Breast epithelium (tissue), 4 donors: ENCODE measurements at places on chromosomes 4 and X. TPM values are rescaled to one million over a fixed set of nuclear protein-coding genes. Genes with fewer than 3 reads are reported as not detected.

DNA sequence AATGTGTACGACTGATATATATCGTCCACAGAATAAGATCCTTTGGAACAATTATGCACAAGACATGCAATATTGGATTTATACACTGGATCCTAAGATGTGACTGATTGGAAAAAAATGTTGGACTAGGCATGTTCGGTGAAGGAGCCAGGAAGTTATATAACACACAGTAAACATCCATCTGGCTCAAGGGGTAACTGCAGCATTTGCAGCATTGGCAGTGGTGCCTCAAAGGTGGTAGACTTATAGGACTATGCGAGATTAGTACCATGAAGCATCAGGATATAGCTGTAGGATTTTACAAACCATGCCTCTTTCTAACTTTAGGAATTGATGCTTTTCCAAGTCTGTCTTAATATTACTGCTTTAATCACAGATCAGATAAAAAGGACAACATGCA is 34.3 kb downstream of the MSX1 start:
- no peak for DNase-seq

GRCh38 chrX:68894513-68895340 is 65.9 kb downstream of the EFNB1 start:
- DNase-seq, result peak; percentile 35

Gene MTTP
- not detected for total RNA-seq

- DNase-seq, result no peak
These were observed 37.3 kb upstream of the NMU start for GRCh38 chr4:55673424-55673823.

Gene APELA
- total RNA-seq, result 0.73 TPM

Gene CXCL3
- 0.64 TPM for total RNA-seq

GRCh38 chrX:37474478-37474877 is 97.0 kb upstream of the LANCL3 start:
- DNase-seq, result no peak

- no peak for DNase-seq
These were observed 829.3 kb upstream of the LCORL start for GRCh38 chr4:18850867-18851266.

- no peak for DNase-seq
These were observed 92.3 kb downstream of the SPRY1 start for GRCh38 chr4:123488916-123489315.

GRCh38 chr4:185112104-185112503 is 31.0 kb upstream of the SLC25A4 start:
- no peak for DNase-seq

- DNase-seq, result no peak
These were observed 52.0 kb upstream of the PABPC1L2A start for GRCh38 chrX:73131276-73131675.

DNA sequence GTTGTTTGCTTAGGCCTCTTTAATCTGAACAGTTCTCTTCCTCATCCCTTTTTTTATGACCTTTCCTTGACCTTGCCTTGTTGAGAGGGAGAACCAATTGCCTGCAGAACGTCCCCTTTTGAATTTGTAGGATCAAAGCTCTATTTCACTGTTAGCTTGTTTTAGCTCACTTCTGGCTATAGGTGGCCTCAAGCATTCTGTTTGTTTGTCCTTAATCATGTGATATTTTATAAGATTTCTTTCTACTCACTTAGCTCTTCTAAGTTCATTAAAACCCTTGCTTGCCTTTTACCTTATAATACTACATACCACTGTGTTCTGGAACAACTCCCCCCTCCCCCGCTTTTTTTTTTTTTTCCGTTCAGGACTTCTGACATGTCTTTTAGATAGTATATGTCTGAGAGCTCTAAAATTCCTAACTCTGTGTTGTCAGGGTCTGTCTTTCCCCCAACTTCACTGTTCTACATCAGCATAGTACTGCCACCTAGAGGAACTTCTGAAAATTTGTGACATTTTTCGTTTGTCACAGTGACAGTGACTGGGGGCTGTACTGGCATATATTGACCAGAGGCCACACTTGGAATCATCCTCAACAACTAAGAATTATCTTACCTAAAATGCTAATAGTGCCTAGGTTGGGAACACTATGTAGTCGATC is 128.5 kb downstream of the LARP7 start:
- DNase-seq, result no peak

DNA sequence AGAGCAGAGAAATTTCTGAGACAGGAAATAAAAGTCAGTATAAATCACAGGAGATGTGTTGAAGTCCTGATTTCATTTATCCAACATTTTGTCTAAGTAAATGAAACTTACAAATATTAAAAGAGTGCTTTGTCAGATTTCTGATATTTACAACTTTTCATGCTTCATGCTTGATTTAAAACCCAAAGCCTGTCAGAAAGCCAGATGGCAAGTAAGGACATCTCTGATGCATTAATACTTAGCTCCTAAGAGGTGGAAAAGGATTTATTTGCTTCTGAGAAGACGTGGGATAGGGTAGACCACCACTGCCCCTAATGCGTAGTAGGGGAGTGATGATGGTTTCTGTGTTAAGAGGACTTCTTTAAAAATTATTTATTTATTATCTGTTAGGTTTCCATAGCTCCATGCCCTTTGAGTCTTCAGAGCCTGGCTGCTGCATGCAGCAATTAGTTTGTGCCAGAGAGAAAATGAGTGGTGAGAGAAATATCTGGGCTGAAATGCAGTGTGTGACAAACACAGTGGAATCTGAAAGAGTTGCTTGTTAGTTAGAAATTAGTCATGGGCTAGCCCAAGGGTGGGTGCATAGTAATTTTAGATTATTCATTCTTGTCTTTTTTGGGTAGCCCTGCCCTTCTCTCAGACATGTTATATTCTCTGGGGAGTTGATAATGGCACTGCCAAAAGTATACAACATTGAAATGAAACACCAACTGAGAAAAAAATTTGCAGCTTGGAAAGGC is 333.8 kb downstream of the C4orf33 start:
- DNase-seq, result no peak

DNA sequence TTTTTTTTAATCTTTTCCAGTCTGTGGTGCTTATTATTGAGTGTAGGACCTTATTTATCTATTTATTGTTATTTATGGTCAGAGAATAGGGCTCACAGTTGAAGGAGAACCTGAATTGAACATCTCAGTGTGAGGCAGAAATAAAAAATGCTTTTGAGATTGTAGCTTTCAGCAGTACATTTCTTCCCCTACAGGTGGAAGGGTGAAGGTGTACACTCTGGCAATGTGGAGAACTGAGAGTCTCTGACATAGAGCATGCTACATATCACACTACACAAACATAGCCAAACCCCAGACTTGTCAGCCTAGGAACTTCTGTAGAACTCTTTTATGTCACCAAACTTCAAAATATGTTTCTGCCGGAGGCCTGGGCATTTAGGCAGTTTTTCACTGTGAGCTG is 140.2 kb downstream of the STIM2 start:
- DNase-seq, result no peak

GRCh38 chr4:40550948-40551462 is 78.7 kb downstream of the RBM47 start:
- no peak for DNase-seq

DNA sequence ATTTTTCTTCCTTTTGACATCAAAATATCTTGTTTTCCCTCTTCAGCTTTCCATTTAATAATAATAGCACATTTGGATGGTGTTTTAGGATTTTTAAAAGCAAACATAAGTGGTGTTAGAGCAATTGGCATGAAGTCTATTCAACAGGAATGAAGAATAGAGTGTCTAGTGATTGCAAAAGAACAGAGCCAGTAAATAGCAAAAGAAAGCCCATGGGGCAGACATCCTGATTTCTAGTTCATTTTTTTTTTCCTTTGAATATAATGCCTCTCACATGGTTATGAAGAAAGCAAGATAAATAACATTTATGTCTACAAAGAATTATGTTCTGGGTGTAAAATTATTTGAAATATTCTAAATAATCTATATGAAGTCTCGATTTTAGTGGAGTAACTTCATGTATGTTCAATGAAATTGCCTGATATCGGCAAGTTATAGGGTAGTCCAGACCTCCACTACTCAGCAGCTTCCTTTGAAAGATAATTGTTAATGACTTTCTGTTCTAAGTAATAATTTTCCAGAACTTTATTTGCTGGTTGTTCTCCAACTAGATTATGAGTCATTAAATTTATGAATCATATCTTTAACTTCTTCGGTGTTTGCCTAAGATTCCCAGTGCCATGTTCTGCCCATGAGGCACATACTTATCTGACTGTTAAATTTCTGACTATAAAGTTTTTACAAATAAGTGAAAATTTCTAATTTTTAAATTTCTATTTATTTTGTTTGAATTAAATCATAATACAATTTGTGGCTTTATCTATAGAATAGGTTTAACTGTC is 587.9 kb downstream of the TLL1 start:
- DNase-seq, result no peak

DNA sequence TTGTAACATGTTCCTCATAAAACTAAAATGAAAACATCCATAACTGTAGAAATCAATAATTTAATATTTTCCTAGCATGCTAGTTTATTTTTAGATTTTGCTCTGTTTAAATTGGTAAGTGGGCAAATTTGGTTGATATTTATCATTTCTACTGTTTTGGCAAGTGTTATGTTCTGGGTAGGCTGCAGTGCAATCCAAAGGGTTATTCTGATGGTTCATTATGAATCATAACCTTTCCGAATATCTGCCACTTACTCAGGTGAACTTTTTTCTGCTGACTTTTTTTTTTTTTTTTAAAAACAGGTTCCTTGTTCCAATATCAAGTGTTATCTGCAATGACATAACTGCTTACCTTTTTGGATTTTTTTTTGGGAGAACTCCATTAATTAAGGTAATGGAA is 52.0 kb downstream of the CDS1 start:
- no peak for DNase-seq

Gene FAAH2
- total RNA-seq, result 52.7 TPM

DNA sequence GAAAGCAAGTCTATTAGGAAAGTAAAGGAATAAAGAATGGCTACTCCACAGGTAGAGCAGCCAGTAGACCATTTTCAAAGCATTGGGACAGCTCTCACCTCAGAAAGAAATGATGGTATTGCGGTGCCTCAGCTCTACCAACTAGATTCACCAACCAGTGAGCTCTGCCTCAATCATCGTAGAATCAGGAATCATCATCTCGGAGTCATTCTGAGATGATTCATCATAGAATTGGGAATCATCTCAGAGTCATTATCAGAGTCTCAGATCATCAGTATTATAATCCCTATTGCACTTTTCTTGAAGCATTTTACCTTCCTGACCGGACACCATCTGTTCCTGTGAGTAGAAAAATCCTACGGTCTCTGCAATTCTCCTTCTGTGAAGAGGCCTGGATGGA is 17.5 kb upstream of the SAT1 start:
- DNase-seq, result no peak

Gene PHOX2B
- total RNA-seq, result not detected

GRCh38 chrX:3326681-3327080 is 19.8 kb downstream of the MXRA5 start:
- DNase-seq, result no peak

GRCh38 chr4:242121-242848 is 63.0 kb downstream of the ZNF732 start:
- DNase-seq, result peak; percentile 24

- no peak for DNase-seq
These were observed 830.8 kb upstream of the POU3F4 start for GRCh38 chrX:82677286-82677685.

Gene MAGEC2
- total RNA-seq, result not detected

DNA sequence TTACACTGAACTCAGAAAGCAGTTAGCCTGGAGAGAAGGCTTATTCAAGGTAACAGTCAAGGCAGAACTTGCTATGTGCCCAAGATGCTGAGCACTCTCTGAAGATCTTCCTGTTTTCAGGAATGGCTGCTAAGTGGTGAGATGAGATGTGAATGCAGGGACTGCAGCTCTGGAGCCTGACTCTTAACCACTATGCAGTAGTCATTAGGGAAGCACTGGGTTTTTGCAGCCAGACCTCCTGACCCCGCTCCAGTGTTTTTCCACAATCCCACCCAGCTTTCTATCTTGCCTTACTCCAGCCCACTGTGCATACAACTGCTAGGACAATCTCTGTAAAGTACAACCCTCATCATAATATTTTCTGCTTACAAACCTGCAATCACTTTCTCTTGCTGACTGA is 95.2 kb upstream of the LNX1 start:
- no peak for DNase-seq

DNA sequence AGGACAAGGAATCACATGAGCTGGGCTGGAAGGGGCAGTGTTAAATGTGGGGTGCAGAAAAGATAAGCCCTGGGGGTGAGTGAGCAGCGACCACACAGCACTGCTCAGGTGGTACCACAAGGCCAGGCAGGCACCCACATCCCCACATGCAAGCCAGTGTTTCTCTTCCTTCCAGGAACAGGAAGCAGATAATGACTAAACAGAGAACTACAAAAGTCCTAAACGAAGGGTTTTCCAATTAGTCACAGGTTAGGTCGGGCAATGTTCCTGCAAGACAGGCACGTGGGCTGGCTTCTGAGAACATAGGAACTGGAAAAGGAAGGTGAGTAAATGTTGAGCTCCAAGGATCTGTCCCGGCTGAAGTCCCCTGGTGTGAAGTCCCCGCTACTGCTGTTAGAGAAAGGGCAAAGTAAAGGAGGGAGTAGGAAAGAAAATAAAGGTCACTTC is 19.5 kb downstream of the RELL1 start:
- DNase-seq, result no peak

DNA sequence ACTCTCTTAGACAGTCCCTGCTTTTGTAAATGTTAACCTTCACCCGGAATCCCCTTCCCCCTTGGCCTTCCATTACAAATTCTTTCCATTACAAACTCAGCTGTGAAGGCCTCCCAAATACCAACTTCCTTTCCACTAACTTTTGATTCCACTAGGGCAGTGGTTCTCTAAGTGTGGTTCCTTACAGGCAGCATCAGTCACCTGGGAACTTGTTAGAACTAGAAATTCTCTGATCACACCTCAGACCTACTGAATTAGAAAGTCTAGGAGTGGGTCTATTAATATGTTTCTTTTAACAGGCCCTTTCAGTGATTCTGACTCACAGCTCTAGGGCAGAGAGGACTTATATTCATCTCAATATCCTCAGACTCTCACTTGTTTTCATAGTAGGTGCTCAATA is 19.0 kb upstream of the MRPL1 start:
- no peak for DNase-seq

DNA sequence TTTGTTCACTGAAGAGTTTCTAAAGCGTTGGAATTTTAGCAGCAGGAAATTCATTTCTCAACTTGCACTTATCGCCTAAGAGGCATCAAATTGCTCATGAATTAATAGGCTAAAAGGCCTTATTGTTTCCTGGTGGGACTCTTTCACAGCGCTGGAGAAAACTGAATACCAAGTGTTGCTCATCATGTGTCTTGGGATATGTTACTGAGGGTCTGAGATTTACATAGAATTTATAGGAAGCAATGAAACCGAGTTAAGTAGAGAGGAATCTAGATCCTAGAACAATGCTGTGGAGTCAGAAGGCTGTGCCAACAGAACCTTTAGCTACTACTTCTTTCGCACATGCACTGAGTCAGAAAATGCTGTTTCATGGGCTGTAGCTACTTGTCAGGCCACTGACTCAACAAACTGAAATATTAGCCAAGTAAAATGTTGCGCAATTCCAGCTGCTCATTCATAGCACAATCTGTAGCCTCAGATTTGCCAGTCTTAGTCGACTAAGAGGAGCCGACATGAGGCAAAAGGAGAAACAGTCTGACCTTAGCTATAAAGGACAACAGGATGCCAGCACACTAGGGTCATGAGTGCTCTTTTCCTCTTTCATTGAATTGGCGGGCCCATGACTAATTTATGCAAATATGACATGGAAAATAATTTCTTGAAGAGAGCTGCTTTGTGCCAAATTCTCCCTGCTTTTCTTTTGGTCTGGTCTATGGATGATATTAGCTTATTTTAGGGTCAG is 35.9 kb upstream of the CXCL8 start:
- DNase-seq, result no peak

- DNase-seq, result no peak
These were observed 133.9 kb upstream of the CXorf66 start for GRCh38 chrX:140099221-140099620.
